Bronchial epithelial cell (primary cell): ENCODE measurements at places on chromosomes 1 and 21. TPM values are rescaled to one million over a fixed set of nuclear protein-coding genes. Genes with fewer than 3 reads are reported as not detected.

Gene FAM131C
- total RNA-seq: 0.53 and 0.77 TPM in 2 replicates

Gene CA6
- not detected in 2 replicates for total RNA-seq

Gene TRIM46
- total RNA-seq: 0.26 and 0.64 TPM in 2 replicates

Gene CRABP2
- 5.3 and 112 TPM in 2 replicates for total RNA-seq

Gene LDLRAD1
- total RNA-seq: 0.26 and 0.90 TPM in 2 replicates

Gene KRTAP12-2
- not detected in 2 replicates for total RNA-seq

Gene DENND2D
- total RNA-seq: 23.7 and 24.3 TPM in 2 replicates

Gene SPATA46
- not detected in 2 replicates for total RNA-seq

Gene S100A11
- total RNA-seq: 58.7 and 151 TPM in 2 replicates

Gene OR2G6
- not detected in 2 replicates for total RNA-seq

Gene NEK2
- total RNA-seq: 0.26 TPM in 2 replicates

Gene FAM72C
- total RNA-seq: not detected in 2 replicates

Gene RHBDL2
- 5.0 and 18.7 TPM in 2 replicates for total RNA-seq

Gene SLC35A3
- total RNA-seq: 25.3 and 27.3 TPM in 2 replicates

Gene A3GALT2
- total RNA-seq: not detected in 2 replicates

Gene ADAM30
- total RNA-seq: not detected in 2 replicates

Gene GBP3
- total RNA-seq: 3.7 and 16.5 TPM in 2 replicates

Gene THEM5
- not detected in 2 replicates for total RNA-seq

Gene LRRC3
- total RNA-seq: under 0.01 and 0.38 TPM in 2 replicates

Gene KIF26B
- total RNA-seq: 1.8 and 2.1 TPM in 2 replicates

Gene IL12RB2
- 0.51 and 0.53 TPM in 2 replicates for total RNA-seq

Gene DPT
- total RNA-seq: not detected in 2 replicates

Gene RBM11
- total RNA-seq: 0.26 and 0.51 TPM in 2 replicates

Gene ZNF436
- 29.0 and 35.7 TPM in 2 replicates for total RNA-seq

Gene PGBD5
- total RNA-seq: under 0.01 and 0.38 TPM in 2 replicates

Gene CHI3L2
- total RNA-seq: 0.26 TPM in 1 of 2 replicates, not detected in the other

Gene BCL2L15
- total RNA-seq: under 0.01 and 1.0 TPM in 2 replicates

Gene DNALI1
- total RNA-seq: under 0.01 and 0.26 TPM in 2 replicates

Gene DNAJC28
- 1.0 and 1.3 TPM in 2 replicates for total RNA-seq

Gene RCSD1
- under 0.01 and 0.13 TPM in 2 replicates for total RNA-seq

Gene HOOK1
- 10.3 and 14.6 TPM in 2 replicates for total RNA-seq

Gene NPHS2
- not detected in 2 replicates for total RNA-seq

Gene OR2T11
- total RNA-seq: not detected in 2 replicates

Gene CCDC27
- not detected in 2 replicates for total RNA-seq

Gene OVAAL
- not detected in 2 replicates for total RNA-seq

Gene SYNJ1
- total RNA-seq: 2.6 and 3.8 TPM in 2 replicates

Gene SPRR1B
- 11.8 and 91.5 TPM in 2 replicates for total RNA-seq

Gene LHX8
- not detected in 2 replicates for total RNA-seq

Gene PKP1
- total RNA-seq: 117 and 337 TPM in 2 replicates
